Psoas muscle (tissue), 8 donors: ENCODE measurements at places on chromosomes 4 and X. TPM values are rescaled to one million over a fixed set of nuclear protein-coding genes. Genes with fewer than 3 reads are reported as not detected.

DNA sequence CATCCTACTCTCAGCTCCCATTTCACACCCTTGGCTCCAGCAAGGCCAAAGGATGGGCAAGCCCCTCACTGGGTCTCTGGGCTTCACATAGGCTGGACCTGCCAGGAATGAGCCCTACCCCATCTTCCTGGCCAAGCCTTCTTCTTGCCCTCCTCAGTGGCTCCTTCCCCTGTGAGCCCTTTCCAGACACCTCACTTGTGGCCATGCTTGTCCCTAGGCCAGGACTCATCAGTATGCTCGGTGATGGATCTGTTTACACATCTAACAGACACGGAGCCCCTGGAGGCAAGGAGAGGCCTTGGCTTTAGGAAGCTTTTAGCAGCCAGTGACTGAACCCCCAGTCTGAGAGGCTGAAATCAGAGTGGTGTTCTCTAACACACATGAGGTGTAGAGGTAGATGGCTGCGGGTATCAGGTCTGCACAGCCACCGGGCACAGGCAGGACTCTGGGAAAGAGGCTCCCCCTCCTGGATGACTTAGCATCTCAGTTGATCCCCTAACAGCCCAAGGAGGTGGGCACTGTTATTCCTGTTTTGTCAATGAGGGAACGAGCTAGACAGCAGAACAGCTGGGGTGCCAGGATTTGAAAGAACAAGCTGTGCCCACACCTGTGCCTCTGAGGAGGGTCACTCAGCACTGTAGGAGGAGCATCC is 44.8 kb downstream of the PPP2R2C start:
- H3K27ac ChIP-seq, result no peak overlapping the region
- H3K36me3 ChIP-seq, result no peaks in the 10 kb centered on the region
- DNase-seq, result no peak
- no peak overlapping the region for H3K4me3 ChIP-seq

- no peaks in the 10 kb centered on the region for H3K27me3 ChIP-seq
- no peaks in the 10 kb centered on the region for H3K36me3 ChIP-seq
- H3K27ac ChIP-seq, result peak overlapping the region; percentile 96
- no peak for DNase-seq
These were observed 426 bp upstream of the XIAP start for GRCh38 chrX:123859409-123859845.

- H3K27me3 ChIP-seq, result no peaks in the 10 kb centered on the region
- no peaks in the 10 kb centered on the region for H3K36me3 ChIP-seq
- H3K27ac ChIP-seq, result no peak overlapping the region
- H3K4me1 ChIP-seq, result no peaks in the 10 kb centered on the region
- H3K4me3 ChIP-seq, result no peak overlapping the region
These were observed 116.1 kb downstream of the REELD1 start for GRCh38 chr4:146330392-146330791.

The HTN3 gene
- total RNA-seq, result not detected

The RTL5 gene
- 1.1 TPM for total RNA-seq
